ENCODE measurements at places on chromosomes 2 and 18.

DNA sequence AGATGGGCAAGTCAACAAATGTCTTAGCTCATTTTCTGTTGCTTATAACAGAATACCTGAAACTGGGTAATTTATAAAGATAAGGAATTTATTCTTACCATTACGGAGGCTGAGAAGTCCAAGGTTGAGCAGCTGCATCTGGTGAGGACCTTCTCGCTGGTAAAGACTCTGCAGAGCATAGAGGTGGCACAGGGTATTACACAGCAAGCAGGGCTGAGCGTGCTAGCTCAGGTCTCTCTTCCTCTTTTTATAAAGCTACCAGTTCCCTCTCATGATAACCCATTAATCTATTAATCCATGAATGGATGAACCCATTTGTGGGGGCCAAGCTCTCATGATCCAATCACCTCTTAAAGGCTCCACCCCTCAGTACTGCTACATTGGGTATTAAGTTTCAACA is 109.1 kb downstream of the CDK15 start:
- no peak for ATAC-seq
- H3K27ac ChIP-seq: no peak overlapping the region
- no peaks in the 10 kb centered on the region for H3K4me1 ChIP-seq
- H3K36me3 ChIP-seq: no peaks in the 10 kb centered on the region
- no peaks in the 10 kb centered on the region for H3K27me3 ChIP-seq

- no peaks in the 10 kb centered on the region for H3K36me3 ChIP-seq
- no peak for ATAC-seq
- no peak overlapping the region for H3K4me3 ChIP-seq
- no peaks in the 10 kb centered on the region for H3K4me1 ChIP-seq
Observed at GRCh38 chr2:198385856-198386255, 581.5 kb downstream of the PLCL1 start.

GRCh38 chr2:124526221-124526620 is 501.1 kb downstream of the CNTNAP5 start:
- H3K4me1 ChIP-seq: peaks cover 35% of the 10 kb centered on the region
- no peaks in the 10 kb centered on the region for H3K27me3 ChIP-seq
- H3K27ac ChIP-seq: no peak overlapping the region
- no peaks in the 10 kb centered on the region for H3K36me3 ChIP-seq
- H3K4me3 ChIP-seq: no peak overlapping the region
- no peak for ATAC-seq

- no peak for ATAC-seq
- H3K36me3 ChIP-seq: no peaks in the 10 kb centered on the region
- H3K4me1 ChIP-seq: no peaks in the 10 kb centered on the region
- no peak overlapping the region for H3K27ac ChIP-seq
- no peak overlapping the region for H3K4me3 ChIP-seq
- H3K27me3 ChIP-seq: peaks cover 5% of the 10 kb centered on the region
Observed at GRCh38 chr2:29400930-29401653, 285.9 kb downstream of the CLIP4 start.

DNA sequence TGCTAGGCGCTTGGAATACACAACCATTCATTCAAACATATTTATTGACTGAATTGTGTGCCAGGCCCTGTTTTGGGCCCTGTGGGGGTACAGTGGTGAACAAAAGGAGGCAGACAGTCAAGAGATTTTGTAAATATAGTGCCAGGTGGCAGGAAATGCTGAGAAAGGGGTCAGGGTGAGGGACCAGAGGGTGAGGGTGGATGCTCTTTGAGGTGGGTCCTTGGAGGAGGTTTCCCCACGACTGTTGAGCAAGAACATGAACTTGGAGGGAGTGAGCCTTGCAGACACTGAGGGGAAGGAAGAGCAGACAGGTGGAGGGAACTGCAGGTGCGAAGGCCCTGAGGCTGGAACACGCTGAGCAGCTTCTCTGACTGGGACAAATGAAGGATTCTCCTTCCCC is 40.7 kb downstream of the ODC1 start:
- H3K27ac ChIP-seq: no peak overlapping the region
- no peak for ATAC-seq
- H3K4me1 ChIP-seq: no peaks in the 10 kb centered on the region
- H3K36me3 ChIP-seq: no peaks in the 10 kb centered on the region

DNA sequence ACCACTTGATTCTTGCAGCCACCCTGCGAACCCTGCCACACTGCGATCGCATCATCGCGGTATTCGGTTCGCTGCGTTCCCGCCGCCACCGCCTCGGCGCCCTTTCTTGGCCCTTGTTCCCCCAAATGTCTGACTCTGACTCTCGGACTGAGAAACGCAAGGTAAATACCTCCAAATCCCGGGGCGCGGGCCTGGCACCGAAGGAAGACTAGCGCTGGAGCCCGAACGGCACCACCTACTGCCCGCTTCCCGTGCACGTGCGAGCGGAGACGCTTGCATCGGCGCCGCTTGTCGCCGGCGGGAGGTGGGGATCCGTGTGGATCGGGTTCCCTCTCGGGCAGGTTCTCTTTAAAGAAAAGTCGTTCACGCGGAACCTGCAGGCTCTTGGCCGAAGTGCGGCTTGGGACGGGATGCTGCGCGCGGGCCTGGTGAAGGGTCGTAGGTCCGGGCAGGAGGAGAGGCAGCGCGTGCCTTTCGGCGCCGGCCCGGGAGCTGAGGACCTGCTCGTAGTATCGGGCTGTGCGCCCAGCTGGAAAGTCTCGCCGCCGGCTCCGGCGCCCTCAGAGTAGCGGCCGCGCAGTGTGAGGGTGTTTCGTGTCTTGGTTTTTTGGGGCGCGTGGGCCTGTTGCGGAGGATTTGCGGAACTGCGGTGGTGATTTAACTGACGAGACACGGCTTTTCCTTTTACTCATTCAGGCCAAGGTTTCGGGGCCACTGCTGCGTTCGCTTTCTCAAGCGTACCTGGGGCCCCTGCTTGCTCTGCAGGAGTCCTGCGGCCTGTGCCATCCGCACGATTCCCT is 514 bp downstream of the BCL2L11 start:
- H3K27me3 ChIP-seq: peaks cover 39% of the 10 kb centered on the region
- no peaks in the 10 kb centered on the region for H3K36me3 ChIP-seq
- peak overlapping the region; percentile 16 for H3K27ac ChIP-seq
- H3K4me3 ChIP-seq: peak overlapping the region; percentile 79
- ATAC-seq: no peak

GRCh38 chr18:24322584-24323136 is 75.0 kb downstream of the OSBPL1A start:
- no peak overlapping the region for H3K27ac ChIP-seq
- H3K4me3 ChIP-seq: no peak overlapping the region
- no peak for ATAC-seq

DNA sequence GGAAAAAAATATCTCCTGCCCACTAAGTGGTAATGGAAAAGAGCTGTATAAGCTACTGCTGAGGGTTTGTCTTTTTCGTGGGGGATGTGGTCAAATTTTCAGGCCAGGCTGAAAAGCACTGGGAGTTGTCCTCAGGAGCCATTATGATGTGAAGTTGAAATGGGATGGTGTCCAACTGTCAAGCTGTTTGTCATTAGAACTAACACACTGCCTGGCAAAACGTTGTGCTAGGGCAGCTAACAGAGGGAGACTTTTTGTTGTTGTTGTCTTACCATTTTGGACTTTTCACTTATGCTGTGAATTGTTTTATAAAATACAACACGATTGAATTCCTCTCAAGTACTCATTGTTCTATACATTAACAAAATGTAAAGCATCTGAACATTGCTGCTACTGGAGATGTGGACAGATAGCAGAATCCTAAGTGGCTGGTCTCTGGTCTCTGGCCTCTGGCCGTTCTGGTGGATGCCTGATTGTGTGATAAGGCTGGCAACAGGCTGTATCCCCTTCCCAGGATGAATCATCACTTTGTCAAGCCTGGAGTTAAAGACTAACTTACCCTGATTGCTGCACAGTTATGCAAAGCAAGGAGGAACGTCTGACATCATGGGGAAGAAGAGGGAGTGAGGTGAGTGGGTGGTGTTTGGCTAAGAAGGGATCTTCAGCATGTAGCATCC is 2.3 kb downstream of the MYO1B start:
- H3K4me3 ChIP-seq: no peak overlapping the region
- H3K4me1 ChIP-seq: peaks cover 50% of the 10 kb centered on the region
- no peak overlapping the region for H3K27ac ChIP-seq
- no peaks in the 10 kb centered on the region for H3K36me3 ChIP-seq

DNA sequence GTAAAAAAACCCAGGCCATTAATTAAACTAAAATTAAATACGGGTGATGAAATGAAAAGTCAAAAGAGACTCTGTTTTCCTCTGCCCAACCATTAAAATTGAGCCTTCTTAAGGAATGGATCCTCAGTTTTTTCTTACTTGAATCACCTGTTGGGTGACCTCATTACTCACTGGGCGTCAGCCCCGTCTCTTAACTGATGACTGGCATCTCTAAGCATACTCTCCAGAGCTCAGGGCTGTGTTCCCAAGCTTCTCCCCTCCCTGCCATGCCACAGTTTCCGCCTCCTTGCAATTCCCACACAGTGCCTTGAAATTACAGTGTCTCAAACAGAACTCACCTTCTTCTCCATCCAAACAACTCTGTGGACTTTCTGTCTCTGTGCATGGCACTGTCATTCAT is 421.1 kb upstream of the CELF4 start:
- no peak overlapping the region for H3K27ac ChIP-seq
- H3K36me3 ChIP-seq: no peaks in the 10 kb centered on the region
- H3K27me3 ChIP-seq: no peaks in the 10 kb centered on the region
- ATAC-seq: no peak
- no peak overlapping the region for H3K4me3 ChIP-seq
- H3K4me1 ChIP-seq: no peaks in the 10 kb centered on the region

- H3K36me3 ChIP-seq: no peaks in the 10 kb centered on the region
- no peaks in the 10 kb centered on the region for H3K4me1 ChIP-seq
- H3K4me3 ChIP-seq: no peak overlapping the region
Observed at GRCh38 chr2:506451-506850, 170.8 kb downstream of the TMEM18 start.

DNA sequence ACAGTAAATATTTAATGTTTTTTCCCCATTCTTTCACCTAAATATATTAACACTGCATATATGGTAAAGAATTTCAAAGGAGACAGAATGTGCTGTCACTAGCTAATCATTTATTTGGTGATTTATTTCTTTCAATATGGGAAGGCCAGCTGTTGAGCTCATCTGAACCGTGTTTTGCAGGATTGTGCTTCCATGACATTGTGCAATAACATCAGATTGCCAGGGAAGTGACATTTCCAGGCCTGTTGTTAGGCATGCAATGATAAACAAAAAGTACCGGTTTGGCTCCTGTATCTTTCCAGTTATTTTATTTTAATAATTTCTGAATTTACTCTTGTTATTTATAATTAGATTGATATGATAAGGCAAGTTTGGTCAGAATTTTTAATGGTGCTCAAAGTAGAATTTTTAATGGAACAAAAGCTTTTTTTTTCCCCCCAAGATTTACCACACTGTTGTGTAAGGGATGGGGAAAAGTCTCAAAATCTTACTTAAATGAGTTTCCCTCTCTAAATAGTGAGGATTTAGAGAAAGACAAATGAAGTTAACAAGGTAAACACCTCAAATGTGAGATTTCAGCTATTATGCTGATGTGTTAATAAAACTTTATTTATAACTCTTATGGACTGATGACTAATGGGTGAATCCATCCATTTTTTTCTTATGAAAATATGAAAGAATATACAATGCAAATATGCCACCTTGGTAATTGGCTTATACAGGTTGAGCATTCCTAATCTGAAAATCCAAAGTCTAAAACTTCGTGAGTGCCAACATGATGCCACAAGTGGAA is 52.7 kb downstream of the MALT1 start:
- H3K27ac ChIP-seq: no peak overlapping the region
- peak; percentile 62 for ATAC-seq
- H3K27me3 ChIP-seq: no peaks in the 10 kb centered on the region
- H3K4me1 ChIP-seq: no peaks in the 10 kb centered on the region
- no peaks in the 10 kb centered on the region for H3K36me3 ChIP-seq

Measured in gastroesophageal sphincter (tissue), 4 donors.